ENCODE measurements at places on chromosomes 6 and 20.

GRCh38 chr6:165637586-165637985, 25.5 kb downstream of the PDE10A start:
- DNase-seq: no peak

DNA sequence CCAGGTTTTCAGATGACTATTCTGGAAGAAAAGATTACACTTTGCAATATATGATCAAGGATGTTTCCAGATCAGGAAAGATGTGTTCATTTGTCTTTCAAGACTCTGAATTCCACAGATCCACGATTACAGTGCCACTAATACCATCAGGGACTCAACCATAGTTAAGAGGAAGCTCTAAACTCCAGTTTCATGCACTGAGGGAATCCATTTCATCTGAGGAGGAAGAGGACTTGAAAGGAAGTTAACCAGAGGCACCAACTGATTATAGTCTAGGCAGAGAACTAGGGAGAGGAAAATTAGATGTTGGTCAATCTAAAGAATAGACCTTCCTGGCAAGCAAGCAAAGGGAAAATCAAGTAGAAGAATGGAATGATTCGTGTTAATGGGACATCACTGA, 218.3 kb upstream of the PRDM1 start:
- no peak for DNase-seq

- no peak for DNase-seq
Measured at GRCh38 chr6:156585859-156586258, 191.3 kb upstream of the ARID1B start.

DNA sequence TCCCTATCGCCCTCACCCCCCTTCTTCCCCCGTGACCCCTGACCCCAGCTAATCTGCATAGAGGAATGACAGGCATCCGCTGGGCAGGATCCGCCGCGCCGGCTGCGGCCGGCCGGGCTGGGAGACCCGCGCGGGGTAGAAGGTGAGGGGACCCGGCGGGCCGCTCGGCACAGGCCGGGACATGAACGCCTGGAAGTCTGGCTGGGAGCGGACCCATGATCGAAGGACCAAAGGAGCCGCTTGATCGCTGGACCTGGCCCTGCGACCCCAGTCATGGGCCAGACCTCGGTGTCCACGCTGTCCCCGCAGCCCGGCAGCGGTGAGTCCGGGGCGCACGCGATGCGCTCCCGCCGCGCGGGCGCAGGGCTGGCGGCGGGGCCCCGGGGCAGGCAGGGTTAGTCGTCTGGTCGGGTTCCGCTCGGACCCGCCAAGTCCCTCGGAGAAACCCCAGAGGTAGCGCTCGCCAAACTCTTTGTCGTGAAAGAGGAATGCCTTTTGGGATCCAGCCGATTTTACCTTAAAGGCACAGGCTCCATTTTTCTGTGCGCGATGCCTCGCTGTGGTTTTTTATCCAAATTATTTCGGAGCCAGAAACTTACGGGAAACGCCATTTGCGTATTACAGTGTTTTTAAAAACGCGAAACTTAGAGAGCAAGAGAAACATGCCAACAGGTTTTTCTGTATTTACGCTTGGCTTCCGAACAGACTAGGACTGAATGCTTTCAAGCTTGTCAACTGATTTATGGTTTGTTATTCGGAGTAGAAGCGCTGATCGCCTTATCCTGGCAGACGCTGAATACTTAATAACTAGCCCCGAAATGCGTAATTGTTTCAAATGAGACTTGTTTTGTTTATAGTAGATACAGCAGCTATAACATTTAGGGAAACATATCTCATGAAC, at the start of gene PHACTR2:
Gene PHACTR2 (plus strand): TSS at position 75 of the 901 bp plus-strand sequence. CDS start 199 bp downstream, at position 274.
- DNase-seq: no peak

DNA sequence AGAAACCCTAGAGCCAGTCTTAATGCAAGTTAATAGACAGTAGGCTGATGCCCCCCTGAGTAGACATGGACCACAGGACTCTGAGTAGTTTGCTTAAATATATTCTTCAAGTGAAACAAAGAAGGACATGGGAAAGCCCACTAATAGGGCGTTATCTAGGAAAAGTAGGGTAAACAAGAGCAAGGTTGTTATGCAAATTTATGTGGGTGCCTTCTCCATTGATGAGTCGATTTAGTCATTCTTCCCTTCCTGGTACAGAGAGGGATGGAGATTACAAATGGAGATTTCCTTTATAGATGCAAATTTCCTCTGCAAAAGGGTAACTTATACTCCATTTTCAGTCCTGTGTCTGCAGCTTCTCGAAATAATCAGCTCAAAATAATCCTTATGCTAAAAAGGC, 262.0 kb downstream of the CD83 start:
- DNase-seq: no peak

DNA sequence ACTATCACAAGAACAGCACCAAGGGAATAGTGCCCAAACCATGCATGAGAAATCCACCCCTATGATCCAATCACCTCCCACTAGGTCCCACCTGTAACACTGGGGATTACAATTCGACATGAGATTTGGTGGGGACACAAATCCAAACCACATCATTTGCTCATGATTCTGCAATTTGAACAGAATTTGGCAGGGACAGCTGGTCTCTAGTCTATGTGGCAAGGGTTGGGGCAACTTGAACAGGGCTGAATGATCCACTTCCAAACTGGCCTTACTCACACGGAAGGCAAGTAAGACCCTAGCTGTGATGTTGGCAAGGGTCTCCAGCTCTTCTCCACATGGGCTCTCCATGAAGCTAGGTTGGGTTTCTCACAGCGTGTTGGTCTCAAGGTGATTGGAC, 10.1 kb upstream of the FKBP5 start:
- no peak for DNase-seq

DNA sequence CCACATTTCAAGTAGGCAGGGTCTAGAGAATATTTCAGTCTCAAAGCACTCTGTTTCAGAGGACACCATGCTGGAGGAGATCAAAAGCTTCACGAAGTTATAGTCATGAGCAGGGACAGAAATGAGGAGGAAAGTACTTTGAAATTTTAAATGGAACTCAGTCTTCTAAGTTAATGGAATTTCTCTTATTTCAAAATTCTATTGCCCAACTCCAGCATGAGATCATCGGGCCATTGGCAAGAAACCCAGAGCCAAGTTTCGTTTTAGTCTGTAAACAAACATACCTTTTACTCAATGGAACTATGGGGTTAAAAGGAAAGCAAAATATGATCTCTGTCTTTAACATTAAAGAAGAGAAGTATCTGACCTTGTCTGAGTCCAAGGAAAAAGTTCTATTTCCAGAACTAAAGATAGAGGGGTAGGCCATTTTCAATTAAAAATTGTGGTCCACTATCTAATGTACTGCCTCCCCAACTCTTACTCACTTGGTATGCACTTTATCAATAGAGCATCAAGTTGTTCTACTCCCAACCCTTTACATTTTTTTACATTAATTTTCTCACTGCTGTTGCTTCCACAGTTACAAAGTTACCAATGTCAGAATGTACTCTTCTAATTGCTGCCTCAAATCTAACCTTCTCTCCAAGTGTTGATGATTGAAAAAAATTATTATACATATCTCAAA, 235.3 kb upstream of the NRSN1 start:
- DNase-seq: no peak

GRCh38 chr6:12537389-12537788, 179.2 kb upstream of the PHACTR1 start:
- DNase-seq: no peak

- DNase-seq: no peak
Measured at GRCh38 chr6:131082335-131082734, 19.3 kb upstream of the EPB41L2 start.
